ENCODE measurements at places on chromosomes 3 and 15.

- DNase-seq = no peak
Observed at GRCh38 chr3:171371354-171371753, 88.9 kb downstream of the TNIK start.

DNA sequence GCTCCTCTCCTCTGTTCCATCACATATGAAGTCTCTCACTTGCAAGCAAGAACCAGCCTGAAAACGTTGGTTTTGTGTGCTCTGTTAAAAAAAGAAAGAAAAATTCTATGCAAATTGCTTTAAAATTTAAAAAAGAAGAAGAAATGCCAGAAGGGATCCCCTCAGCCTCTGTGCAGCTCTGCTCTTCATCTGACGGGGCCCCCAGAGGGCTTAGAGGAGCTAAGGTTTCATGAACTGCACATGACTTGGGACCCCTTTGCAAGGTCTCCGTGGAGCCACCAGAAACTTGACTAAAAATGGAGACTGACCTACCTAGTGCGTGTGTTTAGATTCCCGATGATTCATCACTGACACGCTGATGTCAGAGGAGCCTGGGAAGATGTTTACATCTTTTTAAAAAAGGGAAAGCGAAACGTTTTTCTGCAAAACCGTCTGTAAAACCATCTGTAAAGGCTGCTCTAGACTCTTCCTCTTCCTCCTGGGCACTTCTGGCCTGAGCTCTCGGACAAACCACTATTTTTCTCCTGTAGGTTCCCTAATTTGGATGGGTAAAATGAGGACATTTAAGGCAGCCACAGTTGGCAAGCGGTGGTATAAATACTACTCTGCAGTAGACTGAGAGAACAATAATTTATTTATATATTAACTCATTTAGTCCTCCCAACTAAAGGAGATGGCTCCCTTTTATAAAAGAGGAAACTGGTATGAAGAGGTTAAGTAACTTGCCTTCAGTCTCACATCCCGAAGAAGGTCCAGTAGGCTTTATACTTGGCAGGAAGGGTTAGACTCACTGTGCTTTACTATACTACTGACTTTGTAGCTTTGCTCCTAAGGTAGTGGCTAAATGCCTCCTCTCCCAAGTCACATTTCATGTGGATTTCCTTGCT is 67.2 kb upstream of the POLG start:
- no peak for DNase-seq

DNA sequence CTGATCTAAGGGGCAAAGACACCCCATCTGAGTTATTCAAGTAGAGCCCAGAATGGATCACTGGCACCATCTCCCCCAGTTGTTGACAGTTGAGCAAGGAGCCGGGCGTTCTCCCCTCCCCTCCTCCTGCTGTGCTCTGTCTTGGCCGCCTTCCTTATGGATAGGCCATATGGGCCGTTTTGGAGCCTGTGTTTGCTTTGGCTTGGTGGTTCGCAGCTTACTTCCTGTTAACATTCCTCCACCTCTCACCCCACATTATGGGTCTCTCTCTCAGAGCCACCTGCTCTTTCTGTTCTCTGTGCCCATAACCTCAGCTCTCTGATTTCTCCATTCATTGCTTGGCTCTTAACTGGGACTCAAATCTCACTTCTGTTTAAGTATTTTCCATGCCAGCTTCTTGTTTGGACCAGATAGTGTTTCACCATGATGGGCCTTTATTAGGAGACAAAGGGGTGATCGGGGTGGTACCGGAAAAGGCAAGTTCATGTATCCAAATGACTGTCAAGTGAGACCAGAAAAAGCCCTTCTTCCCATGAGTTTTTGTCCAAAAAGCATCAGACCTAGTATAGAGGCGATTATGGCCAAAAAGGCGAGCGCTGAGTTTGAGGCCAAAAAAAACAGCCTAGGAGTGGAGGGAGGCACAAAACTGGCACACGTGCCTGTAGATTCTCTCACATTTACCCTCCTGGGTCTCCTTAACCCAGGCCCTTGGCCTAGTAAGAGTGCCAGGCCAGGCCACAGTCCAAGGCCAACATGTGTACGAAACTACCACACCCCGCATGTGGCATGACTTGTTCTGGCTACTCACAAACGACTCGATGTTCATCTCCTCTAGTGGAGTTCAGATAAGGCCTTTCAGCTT is 62.6 kb downstream of the DUT start:
- DNase-seq = no peak

DNA sequence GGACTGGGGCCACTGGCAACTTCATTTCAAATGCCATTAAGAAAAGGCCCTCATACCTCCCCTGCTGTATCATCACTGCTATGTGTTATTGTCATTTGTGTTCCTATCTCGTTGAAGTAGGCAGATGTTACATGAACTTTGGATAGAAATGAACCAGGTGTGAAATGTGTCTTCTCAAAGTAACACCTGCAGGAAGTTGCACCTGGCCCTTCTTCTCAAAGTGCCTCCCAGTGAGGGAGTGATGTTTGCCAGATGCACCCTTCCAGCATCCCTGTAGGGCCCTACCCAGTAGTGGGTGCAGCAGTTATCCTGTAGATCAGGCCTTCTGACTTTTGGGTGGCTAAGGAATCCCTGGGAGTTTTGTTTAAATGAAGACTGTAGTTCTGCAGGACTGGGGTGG is 197.7 kb upstream of the CTNNB1 start:
- DNase-seq = no peak

- DNase-seq = no peak
Observed at GRCh38 chr3:49158103-49158709, 7.9 kb downstream of the CCDC71 start.

DNA sequence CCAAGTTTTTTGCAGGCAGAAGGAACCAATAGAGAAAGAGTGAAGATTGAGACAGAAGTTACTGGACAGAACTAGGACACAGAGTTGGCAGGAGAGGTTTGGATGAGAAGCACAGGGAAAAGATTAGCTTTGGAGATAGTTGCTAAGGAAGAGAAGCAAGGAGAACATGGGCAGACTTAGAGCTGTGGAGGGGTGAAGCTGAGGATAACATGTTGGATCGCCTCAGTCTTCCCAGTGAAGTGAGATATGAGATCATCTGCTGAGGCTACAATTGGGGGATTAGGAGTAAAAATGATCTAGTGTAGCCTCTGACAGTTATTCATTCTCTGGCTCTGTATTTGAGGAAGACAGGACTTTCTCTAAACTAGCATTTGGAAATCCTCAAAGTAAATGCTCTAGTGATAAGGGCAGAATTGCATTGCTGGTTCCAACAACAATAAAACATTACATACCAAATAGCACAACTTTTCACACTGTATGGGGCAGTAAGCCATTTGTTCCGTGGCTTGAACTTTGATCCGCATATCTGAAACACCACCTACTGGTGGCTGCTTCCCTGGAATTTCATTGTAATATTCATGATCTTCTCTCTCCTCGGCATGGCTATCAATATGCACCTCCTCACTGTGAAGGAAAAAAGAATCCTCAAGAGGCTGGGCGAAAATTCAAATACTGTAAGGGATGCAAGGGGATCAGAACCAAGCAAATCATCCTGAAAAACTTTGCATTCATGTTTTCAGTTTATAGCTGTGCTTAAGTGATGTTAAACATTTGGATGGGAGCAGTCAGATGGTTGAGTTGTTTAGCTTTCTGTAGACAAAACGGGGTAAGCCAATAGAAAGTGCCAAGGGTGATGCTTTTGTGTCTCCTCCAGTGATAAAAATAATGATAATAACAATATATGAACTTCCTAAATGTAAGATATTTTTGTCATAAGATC is 22.2 kb upstream of the EID1 start:
- no peak for DNase-seq

DNA sequence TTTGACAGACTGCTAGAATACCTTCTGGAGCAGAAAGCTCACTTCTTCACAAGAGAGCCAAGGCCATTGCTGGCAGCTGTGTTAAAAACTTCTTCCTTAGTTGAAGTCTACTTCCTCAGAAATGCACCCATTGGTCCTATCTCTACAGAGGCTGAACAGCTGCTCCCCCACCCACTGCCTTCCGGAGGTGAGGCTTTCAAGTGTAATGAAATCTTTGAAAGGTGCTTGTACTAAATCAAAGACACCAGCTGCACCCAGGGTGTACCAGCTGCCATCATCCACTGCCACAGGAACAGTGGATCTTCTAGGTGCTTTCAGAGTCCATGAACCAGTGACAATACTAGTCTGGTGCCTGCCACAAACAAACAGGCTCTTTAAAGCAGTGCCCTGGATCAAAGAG is 26.4 kb upstream of the HERC1 start:
- DNase-seq = no peak

- DNase-seq = peak; percentile 92
Observed at GRCh38 chr15:83378921-83379578, 68.1 kb upstream of the SH3GL3 start.

- no peak for DNase-seq
Observed at GRCh38 chr3:111194048-111194447, 122.4 kb downstream of the NECTIN3 start.

GRCh38 chr3:184559336-184559735 is 2.2 kb upstream of the EPHB3 start:
- no peak for DNase-seq

GRCh38 chr3:38151667-38152265 is 13.3 kb downstream of the MYD88 start:
- peak; percentile 95 for DNase-seq

DNA sequence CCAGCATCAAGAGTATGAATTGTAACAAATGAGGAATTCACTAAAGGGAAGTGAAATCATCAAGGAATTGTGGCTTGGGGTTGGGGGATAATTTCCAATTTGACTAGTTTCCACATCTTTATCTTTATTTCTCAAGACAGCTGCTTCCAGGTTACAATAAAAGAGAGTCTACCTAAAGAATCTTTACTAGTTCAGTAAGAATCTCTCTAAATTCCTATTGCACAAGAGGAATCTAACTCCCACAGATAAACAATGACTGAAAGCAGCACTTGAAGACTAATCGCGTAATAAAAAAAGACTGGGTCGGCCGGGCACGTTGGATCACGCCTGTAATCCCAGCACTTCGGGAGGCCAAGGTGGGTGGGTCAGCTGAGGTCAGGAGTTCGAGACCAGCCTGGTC is 194.4 kb downstream of the KBTBD8 start:
- no peak for DNase-seq

DNA sequence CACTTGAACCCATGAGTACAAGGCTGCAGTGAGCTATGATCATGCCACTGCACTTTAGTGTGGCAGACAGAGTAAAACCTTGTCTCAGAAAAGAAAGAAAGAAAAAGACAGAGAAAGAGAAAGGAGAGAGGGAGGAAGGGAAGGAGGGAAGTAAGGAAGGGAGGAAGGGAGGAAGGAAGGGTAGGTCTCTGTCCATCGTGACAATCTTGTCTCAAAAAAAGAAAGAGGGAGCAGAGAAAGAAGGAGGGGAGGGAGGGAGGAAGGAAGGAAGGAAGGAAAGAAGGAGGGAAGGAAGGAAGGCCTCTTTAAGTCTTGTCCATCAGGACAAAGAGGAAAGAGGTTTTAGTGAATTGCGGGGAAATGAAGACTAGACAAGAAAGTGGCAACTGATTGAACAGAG is 122.2 kb downstream of the ETFA start:
- no peak for DNase-seq

DNA sequence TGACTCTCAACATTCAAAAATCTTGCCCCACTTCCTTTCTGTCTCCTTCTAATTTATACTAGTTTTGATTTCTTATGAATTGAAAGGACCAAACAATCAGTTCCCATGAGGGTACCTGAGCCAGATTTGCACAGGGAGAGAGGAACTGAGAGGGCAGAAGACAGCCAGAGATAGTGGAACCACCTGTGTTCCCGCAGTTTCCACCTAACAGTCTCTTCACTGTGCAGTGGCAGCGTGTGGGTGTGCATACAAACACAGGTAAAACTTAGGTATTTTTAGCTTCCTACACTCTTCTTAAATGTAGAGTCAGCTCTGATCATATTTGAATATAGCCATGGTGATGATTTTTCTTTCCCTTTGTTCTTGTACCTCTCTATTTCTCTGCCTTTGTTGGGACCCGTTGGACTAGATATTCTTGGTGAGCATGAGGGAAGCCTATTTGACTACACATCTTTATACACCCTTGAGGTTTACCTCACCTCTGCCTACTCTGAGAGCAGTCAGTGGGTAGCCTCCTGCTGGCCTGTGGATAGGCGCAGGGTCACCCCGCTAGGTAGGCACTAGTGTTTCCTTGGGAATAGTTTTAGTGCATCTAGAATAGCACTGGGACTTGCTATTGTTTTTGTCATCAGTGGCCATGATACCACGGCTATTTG is 58.8 kb downstream of the MAP3K13 start:
- DNase-seq = no peak

DNA sequence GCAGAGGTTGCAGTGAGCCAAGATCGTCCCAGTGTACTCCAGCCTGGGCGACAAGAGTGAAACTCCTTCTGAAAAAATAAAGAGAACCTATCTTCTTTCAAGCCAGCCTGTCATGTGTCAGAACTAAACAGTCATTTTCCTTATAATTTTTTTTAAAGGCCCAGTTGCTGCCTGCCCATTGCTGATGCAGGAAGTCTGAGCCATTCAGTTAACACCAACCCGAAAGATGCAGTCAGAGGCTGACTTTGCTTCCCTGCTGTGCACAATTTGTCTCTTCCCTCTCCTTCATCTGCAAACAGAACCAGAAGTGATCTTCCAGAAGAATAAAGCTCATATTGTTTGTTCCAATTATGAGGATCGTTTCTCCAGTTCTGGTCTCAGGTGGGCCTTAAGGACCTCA is 220.6 kb downstream of the SLCO3A1 start:
- no peak for DNase-seq

GRCh38 chr15:101506491-101506890 is 17.0 kb upstream of the PCSK6 start:
- no peak for DNase-seq

- no peak for DNase-seq
Observed at GRCh38 chr3:10390641-10391373, 69.9 kb upstream of the SEC13 start.
